ENCODE measurements at places on chromosomes 1 and 21.

- no peak for DNase-seq
These were observed 5.0 kb upstream of the PLA2G2C start for GRCh38 chr1:20191266-20191825.

DNA sequence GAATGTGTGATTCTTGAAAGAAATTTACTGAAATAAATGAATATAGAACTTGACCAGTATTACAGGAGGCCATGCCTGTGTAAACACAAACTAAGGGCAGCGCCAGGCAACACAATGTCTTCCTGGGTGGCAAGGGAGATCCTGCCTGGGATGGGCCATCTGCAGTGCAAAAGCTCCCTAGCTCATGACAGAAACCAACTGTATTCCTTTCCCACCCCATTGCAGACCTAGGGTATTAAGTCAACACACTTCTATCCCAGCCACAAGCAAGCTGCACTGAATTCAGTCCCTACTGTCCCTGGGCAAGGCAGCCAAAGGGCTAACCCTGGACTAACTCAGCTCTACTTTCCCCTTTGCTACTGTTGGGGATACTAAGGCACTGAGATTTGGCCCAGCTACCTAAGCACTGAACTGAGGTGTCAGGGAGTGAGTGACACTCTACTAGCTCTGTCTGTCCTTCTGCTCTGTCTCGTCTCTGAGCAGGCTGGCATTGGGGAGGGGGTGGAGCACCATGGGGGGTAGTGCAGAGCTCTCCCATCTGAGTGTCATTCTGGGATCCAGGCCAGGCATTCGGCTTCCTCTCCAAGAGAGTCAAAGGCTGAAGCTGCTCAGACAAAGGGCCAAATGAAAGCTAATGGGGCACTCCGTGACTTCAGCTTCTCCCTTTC, 2.5 kb downstream of the INKA2 start:
- no peak for DNase-seq

DNA sequence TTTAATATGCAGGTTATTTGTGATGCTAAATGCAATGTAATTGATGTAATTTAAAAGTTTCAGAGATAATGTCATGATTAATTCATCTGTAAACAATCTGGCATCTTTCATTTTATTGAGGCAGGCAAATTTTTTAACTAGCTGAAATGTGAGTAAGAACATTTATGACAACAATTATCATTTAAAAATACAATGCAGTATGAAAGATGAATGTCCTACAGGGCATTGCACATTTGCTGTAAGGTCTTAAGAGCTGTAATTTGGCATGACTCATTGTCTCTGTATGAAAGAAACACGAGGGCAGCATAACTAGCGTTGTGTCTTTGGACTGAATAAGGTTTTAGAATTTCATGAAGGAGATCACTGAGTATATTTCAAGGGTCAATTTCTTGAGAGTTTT, 642.8 kb downstream of the PLA2G4A start:
- no peak for DNase-seq

DNA sequence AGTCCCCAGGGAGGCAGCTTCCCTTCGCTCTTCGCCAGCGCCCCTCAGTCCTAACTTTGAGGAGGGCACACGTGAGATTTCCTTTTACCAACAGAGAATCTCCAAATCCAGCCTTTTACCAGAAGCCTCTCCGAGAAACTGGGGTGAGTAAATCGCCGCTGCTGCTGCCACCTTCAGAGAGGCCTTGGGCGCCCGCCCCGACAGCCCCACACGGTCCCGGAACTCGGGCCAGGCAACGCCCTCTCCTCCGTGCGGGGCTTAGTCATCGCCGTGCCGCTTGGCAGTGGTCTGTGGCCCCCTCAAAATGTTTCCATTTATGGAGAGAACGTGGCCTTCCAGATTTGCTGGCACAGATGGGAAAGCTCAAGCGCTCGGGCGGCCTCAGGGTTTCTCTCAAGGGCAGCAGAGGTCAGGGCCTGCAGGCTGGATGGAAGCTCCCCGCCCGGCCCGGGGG, 41.4 kb upstream of the COL6A2 start:
- DNase-seq = no peak

DNA sequence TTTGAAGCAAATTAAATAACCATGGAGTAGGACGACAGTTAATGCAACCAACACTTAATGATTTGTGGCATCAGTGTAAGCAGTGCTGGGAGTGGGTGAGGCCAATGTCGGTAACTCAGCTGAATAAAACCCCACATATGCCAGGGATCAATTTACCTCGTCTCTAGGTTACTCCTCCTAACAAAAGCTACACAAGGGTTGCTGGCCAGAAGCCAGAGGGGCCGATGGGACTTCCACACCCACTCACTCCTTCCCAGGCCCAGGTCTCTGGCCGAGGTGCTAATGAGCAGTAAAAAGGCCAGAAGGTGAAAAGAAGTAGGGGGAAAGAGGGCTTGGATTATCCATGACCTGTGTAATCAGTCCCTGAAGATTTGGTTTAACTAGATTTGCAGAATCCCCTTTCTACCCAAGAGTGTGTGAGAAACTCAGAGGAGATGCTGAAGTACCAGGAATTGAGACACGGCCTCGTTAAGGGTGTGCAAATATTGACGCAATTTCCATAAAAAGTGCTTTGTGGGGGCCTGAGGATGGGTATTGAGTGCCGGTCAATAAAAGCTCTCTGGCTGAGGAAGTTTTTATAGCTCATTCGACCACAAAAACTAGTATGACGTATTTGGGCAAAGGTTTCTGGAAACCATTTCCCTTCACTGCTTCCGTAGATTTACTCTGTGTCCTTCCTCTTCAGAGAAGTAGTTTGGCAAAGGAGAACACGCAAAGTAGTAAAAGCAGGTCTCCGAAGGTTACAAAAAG, 145.5 kb downstream of the TBX15 start:
- no peak for DNase-seq

DNA sequence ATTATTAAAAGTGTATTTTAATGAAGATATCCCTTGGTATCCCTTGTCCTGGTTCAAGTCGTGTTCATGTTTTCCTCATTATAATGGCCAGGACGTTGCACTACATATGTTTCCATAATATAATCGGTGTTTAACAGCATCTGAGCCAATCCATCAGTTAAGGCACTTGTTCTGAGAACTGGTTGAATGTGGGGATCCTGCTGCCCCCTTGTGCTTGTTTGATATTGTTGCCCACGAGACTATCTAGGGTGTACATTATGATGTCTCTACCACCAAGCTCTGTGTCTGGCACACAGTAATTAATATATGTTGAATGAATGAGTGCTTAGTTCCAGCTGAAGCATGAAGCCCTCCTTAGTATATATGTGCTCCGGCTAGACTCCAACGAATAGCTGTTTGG, 193.0 kb downstream of the CACNA1E start:
- DNase-seq = peak; percentile 59

- no peak for DNase-seq
These were observed 5.3 kb downstream of the MRPS15 start for GRCh38 chr1:36458910-36459309.

DNA sequence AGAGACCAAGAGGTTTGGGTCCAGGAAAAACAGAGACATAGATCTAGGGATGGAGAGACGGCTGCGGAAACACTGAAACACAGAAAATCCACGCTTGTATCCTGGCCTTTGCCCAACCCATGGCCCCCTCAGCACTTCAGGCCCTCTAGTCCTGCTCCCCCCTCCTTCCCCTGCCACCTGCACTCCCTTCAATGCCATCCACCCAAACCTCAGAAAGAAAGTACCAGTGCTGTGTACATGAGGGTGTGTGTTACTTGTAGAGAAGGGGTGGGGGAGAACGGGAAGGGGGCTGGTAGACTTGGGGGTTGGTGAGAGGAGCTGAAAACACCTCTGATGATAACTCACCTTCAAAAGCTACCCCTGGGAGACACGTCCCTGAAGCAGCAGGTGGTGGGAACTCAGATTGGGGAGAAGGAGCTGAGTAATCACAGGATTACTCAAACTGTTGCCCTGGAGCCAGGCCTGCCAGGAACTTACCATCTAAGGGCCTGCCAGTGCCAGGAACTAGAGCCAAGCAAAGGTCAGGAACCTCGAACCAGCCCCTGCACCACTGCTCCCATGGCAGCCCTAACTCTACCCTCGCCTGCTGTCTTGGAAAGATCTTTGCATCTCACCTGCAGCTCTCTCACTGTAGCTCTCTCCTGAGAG, 11.5 kb downstream of the RORC start:
- no peak for DNase-seq

DNA sequence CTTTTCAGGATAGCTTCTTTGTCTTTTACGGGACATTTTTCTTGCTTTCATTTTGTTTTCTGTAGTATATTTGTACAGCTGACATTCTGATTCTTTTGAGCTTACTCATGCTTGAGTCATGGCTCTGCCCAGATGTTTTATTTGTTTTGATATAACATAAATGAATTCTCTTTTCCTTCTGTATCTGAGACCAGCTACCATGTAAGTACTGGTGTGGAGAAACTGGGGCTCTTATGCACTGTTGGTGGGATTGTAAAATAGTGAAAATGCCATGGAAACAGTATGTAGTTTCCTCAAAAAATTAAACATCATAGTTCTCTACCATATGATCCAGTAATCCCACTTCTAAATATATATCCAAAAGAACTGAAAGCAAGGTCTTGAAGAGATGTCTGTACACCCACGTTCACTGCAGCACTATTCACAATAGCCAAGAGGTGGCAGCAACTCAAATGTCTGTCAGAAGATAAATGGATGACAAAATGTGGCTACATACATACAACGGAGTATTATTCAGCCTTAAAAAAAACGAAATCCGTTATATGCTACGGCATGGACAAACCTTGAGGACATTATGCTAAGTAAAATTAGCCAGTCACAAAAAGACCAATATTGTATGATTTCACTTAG, 61.4 kb downstream of the EIF2B3 start:
- DNase-seq = no peak

- DNase-seq = no peak
These were observed 19.0 kb downstream of the MEF2D start for GRCh38 chr1:156481527-156481926.

DNA sequence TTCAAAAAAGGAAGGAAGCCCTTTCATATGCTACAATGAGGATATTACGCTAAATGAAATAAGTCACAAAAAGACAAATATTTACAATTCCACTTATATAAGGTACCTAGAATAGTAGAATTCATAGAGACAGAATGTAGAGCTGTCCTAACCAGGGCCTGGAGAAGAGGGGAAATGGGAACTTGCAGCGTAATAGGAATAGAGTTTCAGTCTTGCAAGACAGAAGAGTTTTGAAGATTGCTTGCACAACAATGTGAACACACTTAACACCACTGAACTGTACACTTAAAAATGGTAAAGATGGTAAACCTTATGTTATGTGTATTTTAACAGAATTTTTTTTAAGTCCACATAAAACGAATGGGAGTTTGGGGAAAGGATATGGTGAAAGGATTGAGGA, 2.9 kb downstream of the CD1B start:
- DNase-seq = no peak

GRCh38 chr1:95668165-95668564, 434.2 kb downstream of the RWDD3 start:
- DNase-seq = no peak

DNA sequence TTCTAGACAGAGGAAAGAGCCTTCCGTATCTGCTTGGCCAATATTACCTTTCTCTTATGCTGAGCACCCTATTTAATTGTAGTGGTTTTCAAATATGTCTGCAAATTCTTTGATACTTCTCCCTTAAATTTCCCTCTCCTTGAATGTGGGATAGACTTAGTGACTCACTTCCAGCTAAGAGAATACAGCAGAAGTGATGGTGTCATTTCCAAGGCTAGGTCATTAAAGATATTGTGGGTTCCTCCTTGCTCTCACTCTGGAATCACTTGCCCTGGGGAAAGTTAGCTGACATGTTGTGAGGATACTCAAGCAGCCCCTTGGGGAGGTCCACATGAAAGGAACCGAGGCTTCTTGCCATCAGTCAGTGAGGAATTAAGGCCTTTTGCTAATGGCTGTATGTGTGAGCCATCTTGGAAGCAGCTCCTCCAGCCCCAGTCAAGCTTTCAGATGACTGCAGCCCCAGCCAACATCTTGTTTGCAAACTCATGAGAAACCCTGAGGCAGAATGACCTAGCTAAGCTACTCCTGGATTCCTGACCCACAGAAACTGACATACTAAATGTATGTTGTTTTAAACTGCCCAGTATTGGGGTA, 8.1 kb upstream of the CITED4 start:
- DNase-seq = no peak

GRCh38 chr1:15786581-15786980, 20.9 kb downstream of the UQCRHL start:
- no peak for DNase-seq

- no peak for DNase-seq
These were observed 145.6 kb downstream of the GDAP2 start for GRCh38 chr1:117783606-117784396.

DNA sequence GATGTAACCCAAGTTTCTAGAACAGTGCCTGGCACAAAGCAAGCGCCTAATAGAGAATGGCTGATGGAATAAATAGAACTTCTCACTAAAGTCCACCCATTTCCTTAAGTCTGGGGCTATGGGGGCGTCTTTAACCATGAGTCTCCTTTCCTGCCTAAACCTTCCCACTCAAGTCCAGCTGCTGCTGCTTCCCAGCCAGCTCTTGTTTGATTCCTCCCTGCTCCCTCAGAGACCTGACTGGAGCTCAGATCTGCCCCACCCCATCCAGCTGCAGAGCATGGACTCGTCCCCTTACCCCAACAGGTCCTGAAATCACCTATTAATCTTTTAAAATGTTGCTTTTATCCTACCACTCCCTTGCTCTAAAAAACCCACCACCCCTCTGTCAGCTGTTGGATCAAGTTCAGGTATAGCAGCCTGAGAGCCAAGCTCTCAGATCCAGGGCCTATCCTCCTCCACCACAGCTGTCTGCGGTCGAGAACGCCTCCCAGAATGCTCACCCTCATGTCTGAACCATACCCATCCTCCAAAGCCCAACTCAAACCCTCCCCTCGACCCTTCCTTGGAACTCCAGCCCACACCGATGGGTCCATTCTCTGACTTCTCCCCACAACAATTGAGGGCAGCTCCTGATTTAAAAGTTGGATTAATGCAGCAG, 12.8 kb upstream of the GALNT2 start:
- DNase-seq = no peak

DNA sequence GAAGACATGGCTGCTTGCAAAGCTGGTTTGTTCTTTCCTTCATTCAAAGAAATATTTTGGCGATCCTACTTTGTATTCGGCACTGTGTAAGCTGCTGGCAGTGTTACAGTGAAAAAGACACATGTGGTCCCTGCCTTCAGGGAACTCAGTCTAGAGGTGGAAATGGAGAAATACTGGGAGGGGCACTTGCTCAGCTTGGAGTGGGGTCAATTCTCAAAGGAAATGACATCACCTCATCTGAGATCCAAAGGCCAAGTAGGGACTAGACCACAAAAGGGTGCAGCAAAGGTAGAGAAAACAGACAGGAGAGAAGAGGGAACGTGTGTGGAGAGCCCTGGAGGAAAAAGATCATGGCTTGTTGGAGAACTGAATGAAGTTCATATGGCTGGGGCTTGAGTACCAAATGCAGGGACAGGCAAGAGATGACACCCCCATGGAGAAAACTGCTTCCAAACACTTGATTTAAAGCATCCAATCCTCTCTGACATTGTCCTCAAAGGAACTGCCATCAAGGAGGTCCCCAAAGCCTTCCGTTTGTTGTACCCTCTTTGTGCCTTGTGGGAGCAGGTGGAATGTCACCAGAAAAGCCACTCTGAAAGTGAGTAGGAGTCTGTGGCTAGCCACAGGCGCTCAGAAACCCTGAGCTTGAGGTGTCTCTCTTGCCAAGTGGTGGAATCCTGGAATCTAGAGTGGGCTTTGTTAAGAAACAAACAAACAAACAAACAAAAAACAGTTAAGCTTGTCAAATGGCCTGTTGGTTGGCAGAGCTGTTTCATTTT, 48.3 kb upstream of the TDRD10 start:
- DNase-seq = no peak

Data from HEK293T (cell line).